ENCODE measurements at places on chromosomes 4 and X. TPM values are rescaled to one million over a fixed set of nuclear protein-coding genes. Genes with fewer than 3 reads are reported as not detected.

DNA sequence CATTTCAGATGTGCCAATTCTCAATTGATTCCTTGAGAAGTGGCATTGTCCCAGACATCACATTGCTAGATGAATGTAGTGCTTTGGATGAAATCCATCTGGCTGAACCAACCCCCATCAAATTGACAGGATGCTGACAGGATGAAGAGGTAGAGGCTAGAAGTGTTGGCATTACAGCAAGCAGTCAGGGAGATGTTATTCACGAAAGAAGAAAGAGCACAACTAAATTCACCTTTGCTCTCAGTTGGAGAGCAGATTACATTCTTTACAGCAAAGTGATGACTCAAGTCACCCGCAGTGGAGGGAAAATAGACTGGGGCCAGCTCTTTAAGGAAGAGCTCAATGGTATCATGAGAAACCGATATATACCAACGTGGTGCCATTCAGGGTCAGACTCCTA lies 259.6 kb downstream of the C4orf33 start:
- H3K27me3 ChIP-seq: no peaks in the 10 kb centered on the region
- no peak overlapping the region for H3K27ac ChIP-seq
- DNase-seq: peak; percentile 40
- H3K36me3 ChIP-seq: no peaks in the 10 kb centered on the region
- no peak overlapping the region for H3K4me3 ChIP-seq

GRCh38 chrX:136863826-136864225 lies 16.7 kb downstream of the RBMX start:
- no peak overlapping the region for H3K4me3 ChIP-seq
- no peaks in the 10 kb centered on the region for H3K4me1 ChIP-seq
- H3K27me3 ChIP-seq: no peaks in the 10 kb centered on the region
- peaks cover 82% of the 10 kb centered on the region for H3K36me3 ChIP-seq

DNA sequence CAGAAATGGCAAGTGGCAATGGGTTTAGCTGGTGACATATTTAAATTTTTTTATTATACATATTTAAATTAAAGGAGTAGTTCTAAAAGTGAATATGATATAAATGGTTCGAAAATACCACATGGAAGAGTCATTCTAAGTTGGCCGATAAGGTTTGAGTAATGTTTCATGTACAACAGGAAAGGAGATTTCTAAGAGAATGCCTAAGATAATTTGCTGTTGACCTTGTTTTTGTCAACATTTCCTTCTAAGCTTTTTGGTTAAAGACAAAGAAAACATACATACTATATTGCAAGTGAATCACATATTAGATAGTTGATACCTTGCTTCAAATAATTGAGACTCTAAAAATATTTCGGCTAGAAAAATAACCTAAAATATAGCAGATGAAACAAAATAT lies 526.6 kb upstream of the SLIT2 start:
- no peaks in the 10 kb centered on the region for H3K4me1 ChIP-seq
- no peaks in the 10 kb centered on the region for H3K36me3 ChIP-seq
- no peak overlapping the region for H3K4me3 ChIP-seq
- no peaks in the 10 kb centered on the region for H3K27me3 ChIP-seq
- H3K27ac ChIP-seq: no peak overlapping the region

DNA sequence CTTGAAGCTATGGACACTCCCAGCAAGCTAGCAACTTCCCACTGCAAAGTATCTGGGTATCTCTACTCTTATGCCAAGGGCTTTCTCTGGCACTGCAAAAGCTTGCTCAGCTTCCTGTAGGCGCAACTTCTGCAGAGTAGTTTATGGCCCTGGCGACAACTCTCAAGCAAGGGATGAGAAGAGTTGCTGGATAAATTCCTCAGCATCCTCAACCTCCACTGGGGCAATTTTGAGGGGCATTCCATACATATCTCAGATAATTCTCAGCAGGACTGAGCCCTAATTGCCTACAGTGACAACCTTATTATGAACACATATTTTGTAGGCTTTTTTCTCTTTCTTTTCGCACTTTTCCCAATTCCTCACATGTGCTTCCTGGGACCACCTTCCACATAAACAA lies 31.2 kb upstream of the TAB3 start:
- H3K36me3 ChIP-seq: no peaks in the 10 kb centered on the region
- no peaks in the 10 kb centered on the region for H3K4me1 ChIP-seq
- peaks cover 36% of the 10 kb centered on the region for H3K27me3 ChIP-seq

GRCh38 chrX:1463581-1463980 lies 10.9 kb upstream of the ASMTL start:
- H3K4me3 ChIP-seq: no peak overlapping the region
- no peaks in the 10 kb centered on the region for H3K36me3 ChIP-seq
- no peak overlapping the region for H3K27ac ChIP-seq
- no peak for DNase-seq

EDA2R gene
- 30.3 TPM for total RNA-seq

HMX1 gene
- not detected for total RNA-seq

DNA sequence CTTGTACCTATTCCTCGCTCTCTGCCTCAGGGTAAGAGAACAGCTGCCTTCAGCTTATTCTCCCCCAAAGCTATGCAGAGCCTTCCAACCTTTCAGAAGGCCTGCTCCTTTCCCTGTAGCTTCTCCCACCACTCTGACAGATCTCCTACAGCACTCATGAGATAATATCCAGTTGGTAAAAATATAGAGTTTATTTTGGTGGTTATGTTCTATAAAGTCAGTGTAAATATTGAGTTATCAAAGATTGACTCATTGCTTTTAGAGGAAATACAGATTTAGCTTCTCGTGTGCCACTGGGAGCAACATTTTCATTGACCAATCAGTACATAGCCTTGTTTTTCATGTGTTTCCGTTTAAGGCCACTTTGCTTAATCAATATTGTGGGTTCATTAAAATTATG lies 216.2 kb upstream of the TECRL start:
- no peaks in the 10 kb centered on the region for H3K4me1 ChIP-seq
- no peak overlapping the region for H3K27ac ChIP-seq
- no peak for DNase-seq

DNA sequence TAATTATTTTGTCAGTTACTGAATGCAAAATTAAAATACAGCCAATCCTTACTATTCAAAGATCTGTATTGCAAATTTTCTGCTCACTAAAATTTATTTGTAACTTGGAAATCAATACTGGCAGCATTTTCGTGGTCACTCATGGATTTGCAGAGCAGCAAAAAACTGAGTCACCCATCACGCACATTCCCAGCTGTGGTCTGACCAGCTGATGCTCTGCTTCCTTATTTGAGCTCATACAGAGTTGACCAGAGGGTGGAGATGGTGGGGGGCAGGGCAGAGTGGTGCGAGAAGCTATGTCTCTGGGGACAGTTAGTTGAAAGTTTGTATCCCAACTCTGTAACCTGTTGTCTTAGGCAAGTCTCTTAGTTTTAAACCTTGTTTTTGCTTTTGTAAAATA lies 214.8 kb downstream of the SPCS3 start:
- no peak overlapping the region for H3K27ac ChIP-seq
- DNase-seq: peak; percentile 11
- no peak overlapping the region for H3K4me3 ChIP-seq
- no peaks in the 10 kb centered on the region for H3K36me3 ChIP-seq
- peaks cover 9% of the 10 kb centered on the region for H3K4me1 ChIP-seq

ANOS1 gene
- total RNA-seq: 0.05 TPM

CLNK gene
- total RNA-seq: not detected

- H3K27me3 ChIP-seq: peaks cover 93% of the 10 kb centered on the region
- no peak overlapping the region for H3K4me3 ChIP-seq
- H3K4me1 ChIP-seq: no peaks in the 10 kb centered on the region
- no peaks in the 10 kb centered on the region for H3K36me3 ChIP-seq
- no peak for DNase-seq
- H3K27ac ChIP-seq: no peak overlapping the region
Observed at GRCh38 chr4:3681191-3681590, 85.0 kb upstream of the ADRA2C start.

TMEM154 gene
- total RNA-seq: 37.9 TPM

GRCh38 chrX:64202808-64203325 lies 2.6 kb downstream of the AMER1 start:
- H3K4me3 ChIP-seq: no peak overlapping the region
- H3K36me3 ChIP-seq: peaks cover 7% of the 10 kb centered on the region
- H3K4me1 ChIP-seq: no peaks in the 10 kb centered on the region
- no peak overlapping the region for H3K27ac ChIP-seq
- no peaks in the 10 kb centered on the region for H3K27me3 ChIP-seq

DNA sequence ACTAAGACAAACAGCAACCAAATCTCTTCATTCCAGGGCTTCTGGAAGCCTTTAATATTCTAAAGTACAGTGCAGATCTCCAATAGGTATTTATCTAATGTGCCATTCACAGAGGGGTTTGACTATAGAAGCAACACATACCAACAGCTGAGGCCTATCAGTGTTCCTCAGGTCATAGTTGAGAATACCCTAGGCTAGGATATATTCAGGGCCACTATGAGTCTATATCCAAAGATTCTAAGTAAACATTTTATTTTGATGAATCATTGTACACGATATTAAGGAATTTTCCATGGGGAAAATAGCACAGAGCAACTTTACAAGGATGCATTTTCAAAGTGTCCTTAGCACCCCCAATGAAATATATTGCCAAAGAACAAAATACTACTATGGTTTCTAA lies 9.7 kb downstream of the SMIM10 start:
- peak overlapping the region; percentile 13 for H3K27ac ChIP-seq
- peaks cover 35% of the 10 kb centered on the region for H3K27me3 ChIP-seq
- H3K4me3 ChIP-seq: no peak overlapping the region
- no peak for DNase-seq

RTL3 gene
- total RNA-seq: not detected

APLN gene
- not detected for total RNA-seq
